ENCODE measurements at places on chromosomes 7 and 10.

GRCh38 chr7:123749537-123749857 is 694 bp upstream of the WASL start:
- DNase-seq: no peak

- no peak for DNase-seq
These were observed 42.7 kb downstream of the CAMK2B start for GRCh38 chr7:44282601-44283171.

- DNase-seq: no peak
These were observed 203.5 kb upstream of the ZNF32 start for GRCh38 chr10:43852149-43852548.

DNA sequence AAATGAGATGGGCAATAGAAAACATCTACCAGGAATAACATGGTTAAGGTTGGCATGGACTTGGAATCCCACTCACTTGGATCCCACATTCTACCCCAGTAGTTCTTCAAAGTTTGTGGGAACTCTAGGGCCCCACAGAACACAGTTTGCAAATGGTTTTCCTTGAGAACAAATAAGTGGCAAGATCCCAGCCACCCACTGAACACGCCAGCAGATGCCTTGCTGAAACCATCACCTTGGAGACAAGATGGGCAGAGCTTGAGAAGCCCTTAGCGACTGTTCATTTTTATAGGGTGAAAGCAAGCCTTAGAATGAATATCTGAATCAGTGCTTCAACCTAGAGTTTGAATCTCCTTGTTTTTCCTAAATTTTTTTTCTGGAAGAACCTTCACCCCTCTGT is 349.1 kb downstream of the RPS24 start:
- no peak for DNase-seq

- no peak for DNase-seq
These were observed 400.7 kb downstream of the GATA3 start for GRCh38 chr10:8455181-8455580.

- no peak for DNase-seq
These were observed 5.0 kb downstream of the RBAK start for GRCh38 chr7:5050676-5051075.

DNA sequence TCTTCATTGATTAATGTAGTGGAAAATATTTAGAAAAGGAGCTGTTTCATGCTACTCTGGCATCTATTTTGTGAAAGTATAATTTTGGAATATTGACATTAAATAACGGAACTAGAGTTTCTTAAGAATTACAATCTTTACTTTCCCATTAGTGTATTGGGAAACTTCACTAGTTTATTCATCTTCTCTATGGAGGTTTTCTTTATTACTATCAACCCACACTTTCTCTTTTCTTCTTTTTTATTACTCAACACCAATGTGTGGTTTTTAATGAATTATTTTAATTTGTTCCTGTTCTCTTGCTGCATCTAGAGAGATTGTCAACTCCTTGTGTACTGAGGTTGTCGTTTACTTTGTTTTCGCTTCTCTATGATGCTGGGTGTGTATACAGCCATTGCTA is 20.4 kb upstream of the ITGB8 start:
- DNase-seq: no peak

- no peak for DNase-seq
These were observed 19.8 kb upstream of the TOMM7 start for GRCh38 chr7:22842383-22842941.

DNA sequence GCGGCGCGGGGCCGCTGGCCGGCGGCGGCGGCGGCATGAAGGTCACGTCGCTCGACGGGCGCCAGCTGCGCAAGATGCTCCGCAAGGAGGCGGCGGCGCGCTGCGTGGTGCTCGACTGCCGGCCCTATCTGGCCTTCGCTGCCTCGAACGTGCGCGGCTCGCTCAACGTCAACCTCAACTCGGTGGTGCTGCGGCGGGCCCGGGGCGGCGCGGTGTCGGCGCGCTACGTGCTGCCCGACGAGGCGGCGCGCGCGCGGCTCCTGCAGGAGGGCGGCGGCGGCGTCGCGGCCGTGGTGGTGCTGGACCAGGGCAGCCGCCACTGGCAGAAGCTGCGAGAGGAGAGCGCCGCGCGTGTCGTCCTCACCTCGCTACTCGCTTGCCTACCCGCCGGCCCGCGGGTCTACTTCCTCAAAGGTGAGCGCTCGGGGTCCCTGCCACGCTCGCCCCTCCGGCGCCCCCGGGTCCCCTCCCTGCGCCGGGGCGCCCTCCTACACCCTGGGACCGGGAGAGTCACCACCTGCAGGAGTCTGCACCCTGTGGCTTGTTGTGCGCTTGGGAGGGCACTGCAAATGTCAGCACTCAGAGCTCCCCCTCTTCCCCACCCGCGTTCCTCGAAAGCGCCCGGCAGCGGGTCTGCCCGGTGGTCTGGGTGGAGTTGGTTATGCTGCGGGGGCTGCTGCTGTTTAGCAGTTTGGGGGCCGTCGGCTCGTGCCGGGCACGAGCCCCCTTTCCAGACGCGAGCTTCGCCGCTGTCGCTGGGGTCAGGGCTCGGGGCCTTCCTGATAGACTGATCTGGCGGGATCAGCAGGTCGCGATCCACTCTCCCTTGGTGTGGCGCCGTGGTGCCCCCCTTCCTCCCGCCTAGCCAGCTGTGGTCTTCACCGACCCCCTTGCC is 627 bp downstream of the DUSP5 start:
- DNase-seq: no peak

- DNase-seq: no peak
These were observed 138.9 kb upstream of the PTN start for GRCh38 chr7:137482466-137482865.
